ENCODE measurements at places on chromosomes 16 and 17.

GRCh38 chr16:22979038-22979437 is 165.1 kb downstream of the HS3ST2 start:
- no peaks in the 10 kb centered on the region for H3K4me1 ChIP-seq
- DNase-seq, result no peak
- H3K36me3 ChIP-seq, result no peaks in the 10 kb centered on the region

DNA sequence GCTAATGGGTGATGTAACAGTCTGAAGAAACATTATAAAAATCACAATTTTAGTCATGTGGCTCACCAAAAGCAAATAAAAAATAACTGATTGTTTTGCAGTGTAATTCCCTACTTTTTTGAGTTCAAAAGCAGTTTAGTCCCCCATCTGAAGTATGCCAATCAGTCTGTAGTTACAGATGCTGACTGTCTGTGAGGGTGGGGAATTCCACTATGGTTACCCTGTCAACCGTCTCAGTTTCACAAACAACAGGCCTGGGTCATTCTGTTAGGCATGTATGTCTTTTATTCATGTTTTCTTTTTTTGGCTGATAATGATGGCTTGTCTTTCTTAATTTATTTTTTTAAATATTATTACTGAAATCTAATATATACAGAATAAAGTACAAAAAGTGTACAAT is 69.3 kb downstream of the STXBP4 start:
- no peak overlapping the region for H3K4me3 ChIP-seq
- no peaks in the 10 kb centered on the region for H3K27me3 ChIP-seq
- H3K4me1 ChIP-seq, result no peaks in the 10 kb centered on the region
- H3K27ac ChIP-seq, result no peak overlapping the region
- H3K36me3 ChIP-seq, result peaks cover 4% of the 10 kb centered on the region
- DNase-seq, result peak; percentile 3

- H3K4me3 ChIP-seq, result no peak overlapping the region
- no peak for DNase-seq
- no peaks in the 10 kb centered on the region for H3K27me3 ChIP-seq
- peaks cover 68% of the 10 kb centered on the region for H3K36me3 ChIP-seq
Observed at GRCh38 chr16:31130336-31130891, 5.1 kb downstream of the PRSS8 start.

DNA sequence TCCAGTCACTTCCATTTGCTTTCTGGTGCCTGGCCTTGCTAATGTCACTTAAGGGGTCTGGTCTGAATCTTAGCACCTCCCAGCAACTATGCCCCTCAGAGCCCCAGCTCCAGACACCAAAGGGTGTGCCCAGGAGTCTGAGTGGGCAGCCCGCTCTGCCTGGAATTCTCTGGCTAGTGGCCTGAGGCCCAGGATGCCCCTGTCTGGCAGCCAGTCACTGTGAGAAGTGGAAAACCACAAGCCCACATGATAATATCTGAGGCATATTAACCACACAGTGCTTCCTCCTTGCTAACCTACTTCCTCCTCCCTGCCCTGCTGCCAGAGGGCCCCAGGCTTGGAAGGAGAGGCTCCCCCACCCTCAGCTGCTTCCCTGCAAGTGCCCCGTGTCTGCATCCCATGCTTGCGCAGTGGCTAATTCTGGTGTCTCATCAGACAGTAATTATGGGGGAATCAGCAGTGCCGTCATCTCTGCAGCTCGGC is 14.0 kb downstream of the SRCIN1 start:
- H3K36me3 ChIP-seq, result no peaks in the 10 kb centered on the region
- no peak overlapping the region for H3K4me3 ChIP-seq
- H3K4me1 ChIP-seq, result no peaks in the 10 kb centered on the region
- H3K27ac ChIP-seq, result no peak overlapping the region
- DNase-seq, result no peak

- H3K27me3 ChIP-seq, result no peaks in the 10 kb centered on the region
- H3K4me1 ChIP-seq, result peaks cover 40% of the 10 kb centered on the region
- peaks cover 97% of the 10 kb centered on the region for H3K36me3 ChIP-seq
- H3K4me3 ChIP-seq, result peak overlapping the region; percentile 33
- H3K27ac ChIP-seq, result peak overlapping the region; percentile 95
- DNase-seq, result peak; percentile 96
Observed at GRCh38 chr16:2090777-2091546, 43.2 kb downstream of the TSC2 start.

GRCh38 chr17:37089956-37090355 is 141.2 kb downstream of the AATF start:
- H3K27ac ChIP-seq, result no peak overlapping the region
- H3K27me3 ChIP-seq, result no peaks in the 10 kb centered on the region
- DNase-seq, result peak; percentile 71
- no peak overlapping the region for H3K4me3 ChIP-seq
